HAP-1 (cell line): ENCODE measurements at places on chromosomes 4 and X.

DNA sequence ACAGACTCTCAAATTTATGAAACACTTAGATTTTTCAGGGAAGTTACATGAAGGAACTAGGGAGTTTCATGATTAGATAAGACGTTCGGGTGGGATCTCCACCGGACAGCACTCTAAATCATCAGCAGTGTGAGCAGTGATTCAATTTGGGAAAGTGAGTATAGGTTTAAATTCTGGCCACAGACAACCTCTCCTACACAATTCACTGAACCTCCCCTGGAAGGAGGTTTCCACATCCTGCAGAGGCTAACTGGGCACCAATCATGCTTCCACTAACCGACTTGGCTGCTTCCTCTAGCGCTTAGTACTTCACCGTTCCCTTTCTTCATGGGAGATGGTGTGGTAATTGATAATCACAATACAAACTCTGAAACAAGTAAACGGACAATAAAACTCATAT lies 5.6 kb downstream of the CXCL9 start:
- DNase-seq: no peak

DNA sequence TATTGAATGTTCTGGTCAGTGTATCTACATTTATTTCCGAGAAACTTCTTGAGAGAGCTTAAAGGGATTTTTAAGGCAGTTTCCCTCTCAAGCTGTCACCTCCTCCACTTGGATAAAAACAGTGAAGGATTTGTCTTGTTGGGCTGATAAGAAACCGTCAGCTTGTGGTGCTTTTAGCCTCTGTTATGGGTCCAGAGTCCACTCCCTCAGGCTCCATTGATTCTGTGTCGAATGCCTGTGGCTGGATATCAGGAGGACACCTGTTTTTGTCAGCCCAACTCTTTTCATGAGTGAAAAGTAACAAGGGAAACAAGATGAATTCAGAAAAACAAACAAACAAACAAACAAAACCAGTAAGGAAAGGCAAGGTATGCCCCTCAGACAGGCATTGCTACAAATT lies 12.4 kb downstream of the CLCN4 start:
- DNase-seq: no peak

GRCh38 chr4:88865466-88865865 lies 167.8 kb upstream of the NAP1L5 start:
- no peak for DNase-seq

- DNase-seq: no peak
Measured at GRCh38 chr4:134297765-134298164, 96.2 kb upstream of the PABPC4L start.
